ENCODE measurements at places on chromosomes 1 and 21.

DNA sequence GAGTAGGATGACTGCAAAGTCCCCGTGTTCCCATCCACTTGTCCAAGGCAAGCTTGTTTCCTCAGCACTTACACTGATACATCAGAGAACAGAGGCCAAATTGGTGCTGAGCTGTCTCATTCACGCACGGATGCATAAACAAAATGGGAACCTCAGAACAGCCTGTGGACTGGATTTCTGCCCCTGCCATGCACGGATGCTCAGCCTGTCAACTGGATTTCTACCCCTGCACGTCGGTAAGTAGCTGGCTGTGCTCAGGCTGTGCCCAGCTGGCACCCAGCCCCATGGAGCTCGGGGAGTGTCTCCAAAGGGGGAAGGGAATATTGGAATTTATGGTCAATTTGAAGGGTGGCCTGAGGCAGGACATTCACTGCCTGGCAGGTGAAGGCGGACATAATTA is 40.8 kb upstream of the TMPRSS2 start:
- peak; percentile 69 for DNase-seq

- peak; percentile 71 for DNase-seq
These were observed 42.5 kb upstream of the POFUT2 start for GRCh38 chr21:45330075-45330781.

- DNase-seq, result no peak
These were observed 10.5 kb downstream of the NCMAP start for GRCh38 chr1:24566236-24566867.

- DNase-seq, result no peak
These were observed 9.2 kb upstream of the KCNQ4 start for GRCh38 chr1:40774266-40774998.

DNA sequence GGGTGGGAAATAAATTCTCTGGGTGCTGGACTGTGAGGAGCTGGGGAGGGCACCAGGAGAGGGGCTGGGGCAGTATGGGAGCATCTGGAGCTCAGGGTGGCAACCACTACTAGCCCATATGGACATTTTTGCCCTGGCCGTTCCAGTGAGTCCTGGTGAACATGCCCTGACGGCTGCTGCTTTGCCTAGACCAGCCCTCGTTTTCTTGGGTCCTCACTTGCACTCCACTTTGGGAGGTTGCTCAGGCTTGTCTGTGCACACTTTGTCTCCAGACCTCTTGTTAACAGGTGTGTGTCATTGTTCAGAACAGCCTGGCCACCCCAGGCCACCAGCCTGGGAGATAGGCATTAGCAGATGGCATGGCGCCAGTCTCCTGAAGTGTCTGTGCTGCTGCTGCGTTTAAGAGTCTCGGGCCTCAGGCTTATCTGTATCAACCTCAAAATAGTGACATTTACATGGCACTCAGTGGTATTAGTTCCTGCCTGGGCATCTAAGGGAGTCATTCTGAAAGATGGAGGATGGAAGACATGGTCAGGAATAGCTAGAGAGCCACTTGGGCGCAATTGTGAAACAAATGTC is 190.5 kb downstream of the PTPRU start:
- DNase-seq, result peak; percentile 99

DNA sequence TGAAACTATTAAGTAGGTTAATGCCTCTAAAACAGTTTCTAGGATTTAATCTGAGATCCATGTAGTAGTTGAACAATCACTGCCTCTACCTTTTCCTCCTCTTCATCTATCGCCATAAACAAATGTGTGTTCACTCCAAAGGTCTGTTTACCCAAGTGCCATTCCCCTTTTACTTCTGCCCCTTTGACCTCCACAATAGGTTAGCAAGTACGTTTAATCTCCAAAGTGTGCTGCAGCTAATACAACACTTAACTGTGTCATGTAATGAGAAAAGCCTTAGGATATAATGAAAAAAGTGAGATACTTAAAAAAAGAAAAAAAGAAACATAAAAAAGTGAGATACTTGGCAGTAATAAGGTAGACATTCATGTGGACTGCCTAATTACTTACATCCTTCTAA is 28.2 kb downstream of the GPBP1L1 start:
- no peak for DNase-seq

GRCh38 chr1:11026903-11027302 is 14.4 kb downstream of the TARDBP start:
- DNase-seq, result no peak

DNA sequence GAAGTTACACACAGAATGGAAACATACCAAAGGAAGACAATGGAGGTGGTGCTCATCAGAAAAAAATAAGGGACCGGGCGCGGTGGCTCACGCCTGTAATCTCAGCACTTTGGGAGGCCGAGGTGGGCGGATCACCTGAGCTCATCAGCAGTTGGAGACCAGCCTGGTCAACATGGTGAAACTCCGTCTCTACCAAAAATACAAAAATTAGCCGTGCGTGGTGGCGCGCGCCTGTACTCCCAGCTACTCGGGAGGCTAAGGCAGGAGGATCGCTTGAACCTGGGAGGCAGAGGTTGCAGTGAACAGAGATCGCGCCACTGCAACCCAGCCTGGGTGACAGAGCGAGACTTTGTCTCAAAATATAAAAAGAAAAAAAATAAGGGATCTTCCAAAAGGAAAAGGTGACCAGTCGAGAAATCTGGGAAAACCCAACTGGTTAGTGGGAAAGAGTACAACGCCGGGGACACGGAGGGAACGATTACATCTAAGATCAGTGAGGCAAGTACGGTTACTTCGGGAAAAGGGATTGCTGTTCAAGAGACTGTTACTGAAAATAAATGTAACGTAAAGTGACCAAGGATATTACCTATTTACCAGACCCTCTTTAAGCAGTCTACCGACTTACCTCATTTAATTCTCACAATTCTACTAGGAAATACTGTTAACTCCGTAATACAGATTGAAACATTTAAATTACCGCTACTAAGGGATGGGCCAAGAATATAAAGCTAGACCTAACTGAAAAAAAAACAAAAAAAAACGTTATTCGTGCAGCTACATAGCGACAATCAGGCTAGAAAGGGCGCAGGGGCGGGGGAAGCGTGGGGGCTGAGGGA is 822 bp downstream of the CCT3 start:
- DNase-seq, result no peak

GRCh38 chr1:228372183-228373003 is 34.2 kb downstream of the TRIM11 start:
- DNase-seq, result peak; percentile 65

- no peak for DNase-seq
These were observed 2.7 kb downstream of the SERPINC1 start for GRCh38 chr1:173914366-173914871.

- DNase-seq, result no peak
These were observed 78.0 kb upstream of the EFHD2 start for GRCh38 chr1:15331734-15332133.

DNA sequence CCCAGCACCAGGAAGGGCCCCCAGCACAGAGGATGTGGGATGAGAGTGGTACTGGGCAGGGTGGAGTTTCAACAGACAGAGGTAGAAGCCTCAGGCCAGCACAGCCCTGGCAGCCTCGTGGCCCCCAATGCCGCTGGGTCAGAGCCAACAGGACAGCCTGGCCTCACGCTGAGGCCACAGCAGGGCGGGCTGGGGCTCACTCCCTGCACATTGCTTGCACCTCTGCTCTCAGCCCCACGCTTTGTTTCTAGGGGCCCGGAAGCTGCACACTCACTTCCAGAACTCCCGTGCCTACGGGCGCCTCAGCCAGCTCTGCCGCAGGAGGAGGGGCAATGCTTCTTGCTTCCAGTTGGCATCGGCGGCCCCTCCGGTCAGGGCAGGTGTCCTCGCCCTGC is 72.9 kb downstream of the SIK1 start:
- DNase-seq, result no peak

DNA sequence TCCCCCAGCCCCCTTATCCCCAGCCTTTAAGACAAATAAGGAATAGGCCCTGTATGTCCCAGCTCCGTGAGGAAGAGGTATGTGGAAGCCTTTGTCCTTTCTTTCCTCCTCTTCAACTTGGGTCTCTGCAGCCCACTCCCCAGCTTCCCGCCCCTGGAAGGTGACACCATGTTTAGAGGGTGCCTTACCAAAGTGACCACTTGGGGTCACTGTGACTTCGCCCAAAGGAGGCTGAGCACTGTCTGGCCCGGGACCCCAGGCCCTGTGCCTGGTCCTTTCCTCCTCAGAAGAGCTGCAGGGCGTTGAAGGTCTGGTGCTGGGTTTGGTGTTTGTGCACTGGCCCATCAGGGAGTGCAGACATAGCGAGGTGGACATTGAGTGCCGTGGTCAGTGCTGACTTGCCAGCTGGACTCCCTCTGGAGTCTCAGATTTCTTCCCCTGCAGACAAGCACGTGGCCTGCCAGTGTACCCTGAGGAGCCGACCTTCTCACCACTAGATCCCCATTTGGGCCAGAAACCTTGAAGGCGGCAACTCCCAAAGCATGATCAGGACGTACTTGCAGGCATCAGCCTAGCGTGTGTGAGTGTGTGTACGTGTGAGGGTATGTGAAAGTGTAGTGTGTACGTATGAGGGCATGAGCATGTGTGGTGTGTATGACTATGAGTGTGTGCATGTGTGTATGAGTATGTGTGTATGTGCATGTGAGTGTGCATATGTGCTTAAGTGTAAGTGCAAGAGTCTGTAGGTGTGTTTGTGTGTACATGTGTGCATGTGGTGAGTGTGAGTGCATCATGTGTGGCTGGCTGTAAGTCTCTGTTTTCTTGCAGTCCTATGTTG is 181.4 kb upstream of the KIAA0040 start:
- no peak for DNase-seq

GRCh38 chr1:67209521-67209920 is 43.3 kb downstream of the IL23R start:
- no peak for DNase-seq

- peak; percentile 85 for DNase-seq
These were observed 14.1 kb upstream of the NUAK2 start for GRCh38 chr1:205335692-205336091.

GRCh38 chr1:109904105-109904817 is 6.4 kb upstream of the CSF1 start:
- DNase-seq, result no peak

- peak; percentile 68 for DNase-seq
These were observed 37.6 kb downstream of the PIK3CD start for GRCh38 chr1:9689011-9689706.

GRCh38 chr1:167196166-167196565 is 24.5 kb upstream of the POU2F1 start:
- DNase-seq, result no peak

DNA sequence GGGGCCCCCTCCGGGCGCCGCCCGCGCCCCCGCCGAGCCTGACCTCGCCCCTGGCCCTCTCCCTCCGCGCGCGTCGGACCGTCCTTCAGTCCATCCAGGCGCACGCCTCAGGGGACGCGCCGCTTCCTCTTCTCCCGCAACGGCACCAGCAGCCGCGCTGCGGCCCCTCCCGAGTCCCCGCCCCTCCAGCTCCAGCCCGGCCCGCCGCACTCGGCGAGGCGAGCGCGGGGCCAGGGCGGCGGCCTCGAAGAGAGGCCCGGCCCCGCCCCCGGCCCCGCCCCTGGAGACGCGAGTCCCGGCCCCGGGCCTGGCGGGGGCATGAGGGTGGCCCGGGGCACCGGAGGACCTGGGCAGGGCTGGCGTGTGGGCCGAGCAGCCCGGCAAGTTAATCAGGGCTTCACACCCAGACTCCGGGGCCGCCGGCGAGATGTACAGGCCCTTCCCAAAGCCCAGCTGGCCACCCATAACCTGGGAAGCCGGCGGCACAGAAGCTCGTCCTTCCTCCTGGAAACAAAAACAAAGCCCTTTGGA is at the start of gene IGSF3:
Gene IGSF3 (minus strand): TSS at position 159 of the 531 bp plus-strand sequence. CDS start 1,407 bp downstream, outside the sequence.
- peak; percentile 32 for DNase-seq

GRCh38 chr1:89172468-89173143 is 3.2 kb downstream of the GBP7 start:
- DNase-seq, result no peak

GRCh38 chr1:3725366-3725765 is 26.9 kb upstream of the CCDC27 start:
- DNase-seq, result no peak

GRCh38 chr1:58922302-58923089 is 138.6 kb upstream of the JUN start:
- peak; percentile 16 for DNase-seq

GRCh38 chr1:219324629-219325367 is 151.1 kb downstream of the LYPLAL1 start:
- DNase-seq, result no peak

GRCh38 chr1:3011127-3011526 is 10.1 kb upstream of the ACTRT2 start:
- no peak for DNase-seq

DNA sequence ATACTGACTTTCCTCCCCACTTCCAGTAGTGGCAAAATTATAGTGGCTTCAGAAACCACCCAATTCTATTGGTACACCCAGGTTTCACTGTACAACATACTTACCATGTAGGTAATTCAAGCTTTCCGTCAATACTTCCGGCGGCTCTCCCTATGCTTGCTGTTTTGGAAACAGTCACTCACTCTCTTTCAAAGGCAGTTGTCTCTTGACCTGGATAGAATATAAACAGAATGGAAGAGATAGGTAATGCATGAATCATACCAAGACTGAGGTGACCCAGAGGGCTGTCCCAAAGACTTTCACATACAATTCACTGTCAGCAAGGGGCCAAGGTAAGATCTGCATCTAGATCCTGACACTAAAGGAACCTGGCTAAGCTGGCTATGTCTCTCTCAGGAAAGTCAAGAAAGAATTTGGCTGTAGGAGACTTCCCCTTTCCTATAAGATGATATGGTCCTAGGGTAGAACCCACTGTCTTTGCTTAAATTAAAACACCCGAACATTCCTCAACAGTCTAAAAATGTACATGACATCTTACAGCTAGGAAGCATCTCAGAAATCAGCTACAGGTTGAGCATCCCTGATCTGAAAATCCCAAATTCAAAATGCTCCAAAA is 59.6 kb downstream of the LUZP1 start:
- DNase-seq, result no peak

- DNase-seq, result no peak
These were observed 62.8 kb downstream of the SLX9 start for GRCh38 chr21:45002381-45003204.

DNA sequence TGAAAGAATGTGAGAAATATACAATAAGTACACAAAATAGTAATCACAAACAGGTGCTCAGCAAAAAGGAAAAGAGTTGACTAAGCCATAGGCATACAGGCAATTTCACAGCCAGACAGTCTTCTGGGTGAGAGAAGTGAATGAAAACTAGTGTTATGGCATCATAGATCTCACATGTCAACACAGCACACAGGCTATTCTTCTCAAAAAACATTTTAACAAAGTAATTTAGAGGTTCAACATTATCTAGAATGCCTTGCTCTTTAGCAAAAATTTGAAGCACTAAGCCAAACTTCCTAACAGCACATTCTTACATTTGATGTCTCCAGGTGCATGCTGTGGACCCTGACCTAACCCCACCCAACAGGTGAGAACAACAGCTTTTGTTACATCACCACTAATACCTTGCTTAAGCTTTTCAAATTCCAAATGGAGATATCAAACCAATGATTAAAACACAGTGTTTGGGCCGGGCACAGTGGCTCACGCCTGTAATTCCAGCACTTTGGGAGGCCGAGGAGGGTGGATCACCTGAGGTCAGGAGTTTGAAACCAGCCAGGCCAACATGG is 30.5 kb downstream of the OTUD7B start:
- no peak for DNase-seq
